ENCODE measurements at places on chromosomes 4 and X.
A peak's percentile ranks its signal among the peaks of the same experiment; 100 is the strongest.

DNA sequence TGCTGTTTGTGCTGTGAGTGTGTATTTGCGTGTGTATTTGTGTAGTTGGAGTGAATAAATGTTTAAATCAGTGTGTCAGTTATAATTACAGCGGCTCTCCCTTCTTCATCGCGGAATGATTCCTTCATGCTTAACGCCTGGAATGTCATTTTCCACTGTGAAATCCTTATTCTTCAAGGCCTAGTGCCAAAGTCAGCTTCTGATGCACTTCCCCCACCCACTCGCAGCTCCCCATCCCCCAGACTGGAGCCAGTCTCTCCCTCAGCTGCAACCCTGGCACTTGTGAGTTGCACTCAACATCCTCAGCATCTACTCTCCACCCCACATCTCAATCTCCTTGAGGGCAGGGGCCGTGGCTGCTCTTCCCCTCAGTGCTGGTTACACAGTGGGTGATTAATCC is 583.0 kb downstream of the BCOR start:
- no peak for DNase-seq

DNA sequence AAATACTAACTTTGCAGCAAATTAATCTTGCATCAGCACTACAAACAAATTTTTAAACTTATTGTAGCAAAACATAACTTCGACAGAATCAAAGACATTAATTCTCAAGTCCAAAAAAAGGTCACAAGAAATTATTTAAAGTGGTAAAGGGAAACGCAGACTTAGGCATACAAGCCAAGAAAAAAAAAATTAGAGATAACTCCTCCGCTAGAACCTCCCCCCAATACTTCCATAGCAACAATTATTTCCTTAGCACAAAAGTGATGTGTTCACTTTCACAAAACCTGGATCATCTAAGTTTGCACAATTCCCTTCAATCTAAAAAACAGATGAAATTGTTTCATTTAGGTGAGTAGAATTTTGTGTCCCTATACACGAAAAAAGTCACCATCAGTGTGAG is 1.1 kb downstream of the LRBA start:
- no peak for DNase-seq

DNA sequence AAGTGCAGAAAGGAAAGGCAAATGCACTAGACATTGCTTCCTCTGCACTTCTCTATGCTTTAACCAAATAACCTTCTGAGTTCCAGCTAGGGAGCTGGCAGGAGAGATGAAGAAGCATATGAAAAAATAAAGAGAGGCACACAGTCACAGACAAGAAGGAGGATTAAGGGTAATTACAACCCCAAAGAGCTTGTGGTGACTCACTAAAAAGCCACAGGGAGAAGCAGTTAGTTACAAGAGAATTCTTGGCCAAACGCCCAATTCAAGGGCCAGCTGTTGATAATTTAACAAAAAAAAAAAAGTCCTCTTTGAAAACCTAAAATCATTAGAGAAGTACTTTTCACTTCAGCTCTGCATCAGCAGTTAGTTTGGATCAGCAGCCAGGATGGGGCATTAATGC is 478.0 kb downstream of the KCNIP4 start:
- DNase-seq = no peak

GRCh38 chrX:122641136-122641535 is 542.9 kb upstream of the GRIA3 start:
- DNase-seq = no peak

DNA sequence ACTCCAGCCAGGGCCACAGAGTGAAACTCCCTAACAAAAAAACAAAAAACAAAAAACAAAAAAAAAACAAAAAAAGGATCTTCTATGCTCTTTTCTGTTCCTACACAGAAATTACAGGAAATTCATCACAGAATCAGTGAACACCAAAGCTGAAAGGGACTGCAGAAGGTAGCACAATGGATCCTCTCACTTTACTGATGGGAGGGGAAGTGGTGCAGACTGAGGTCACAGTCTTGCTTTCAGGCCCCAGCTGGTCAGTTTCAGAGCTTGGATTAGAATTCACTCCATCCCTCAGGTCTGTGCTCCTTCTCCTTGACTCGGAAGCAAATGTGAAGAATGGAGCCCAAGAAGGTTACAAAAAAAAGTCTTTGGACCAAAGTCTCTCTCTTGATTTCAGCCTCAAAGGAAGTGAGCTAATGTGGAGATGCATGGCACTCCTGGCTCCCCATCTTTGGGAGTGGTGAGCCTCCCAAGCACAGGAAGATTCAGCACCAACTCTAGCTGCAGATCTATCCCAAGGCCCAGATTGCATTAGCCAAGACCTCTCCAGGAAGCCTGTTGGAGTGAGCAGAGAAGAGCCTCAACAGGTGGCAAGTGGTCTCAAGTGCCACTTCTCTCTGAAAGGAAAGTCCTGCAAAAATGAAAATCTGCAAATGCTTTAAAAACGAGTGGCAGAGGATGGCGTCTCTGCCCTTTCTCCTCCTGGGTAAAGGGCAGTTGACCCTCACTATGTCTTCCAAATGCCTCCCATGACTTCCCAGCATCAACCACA is 176.0 kb downstream of the MAML3 start:
- no peak for DNase-seq

- no peak for DNase-seq
Measured at GRCh38 chr4:48175328-48175727, 41.3 kb upstream of the TXK start.

DNA sequence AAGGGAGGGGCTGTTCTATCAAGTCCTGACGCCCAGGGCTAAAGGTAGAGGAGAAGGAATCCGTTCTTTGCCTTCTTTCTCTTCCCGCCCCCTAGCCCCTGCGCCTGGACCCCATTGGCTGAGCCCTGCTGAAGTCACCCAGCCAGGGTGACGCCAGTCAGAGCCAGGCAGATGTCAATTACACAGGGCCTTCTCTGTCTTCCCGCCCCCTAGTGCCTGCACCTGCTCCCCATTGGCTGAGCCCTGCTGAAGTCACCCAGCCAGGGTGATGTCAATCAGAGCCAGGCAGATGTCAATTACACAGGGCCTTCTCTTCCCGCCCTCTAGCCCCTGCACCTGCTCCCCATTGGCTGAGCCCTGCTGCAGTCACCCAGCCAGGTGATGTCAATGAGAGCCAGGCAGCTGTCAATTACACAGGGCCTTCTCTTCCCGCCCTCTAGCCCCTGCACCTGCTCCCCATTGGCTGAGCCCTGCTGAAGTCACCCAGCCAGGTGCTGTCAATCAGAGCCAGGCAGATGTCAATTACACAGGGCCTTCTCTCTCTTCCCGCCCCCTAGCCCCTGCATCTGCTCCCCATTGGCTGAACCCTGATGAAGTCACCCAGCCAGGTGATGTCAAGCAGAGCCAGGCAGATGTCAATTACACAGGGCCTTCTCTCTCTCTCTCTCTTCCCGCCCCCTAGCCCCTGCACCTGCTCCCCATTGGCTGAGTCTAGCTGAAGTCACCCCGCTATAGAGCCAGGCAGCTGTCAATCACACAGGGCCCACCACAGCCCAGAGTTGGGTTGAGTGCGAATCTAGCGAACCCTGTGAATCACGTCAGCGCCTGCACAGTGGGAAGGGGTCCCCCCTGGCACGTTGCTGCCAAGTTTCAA is 46.4 kb downstream of the ASMT start:
- peak; percentile 51 for DNase-seq

GRCh38 chr4:74284053-74284452 is 24.2 kb upstream of the EPGN start:
- DNase-seq = no peak

DNA sequence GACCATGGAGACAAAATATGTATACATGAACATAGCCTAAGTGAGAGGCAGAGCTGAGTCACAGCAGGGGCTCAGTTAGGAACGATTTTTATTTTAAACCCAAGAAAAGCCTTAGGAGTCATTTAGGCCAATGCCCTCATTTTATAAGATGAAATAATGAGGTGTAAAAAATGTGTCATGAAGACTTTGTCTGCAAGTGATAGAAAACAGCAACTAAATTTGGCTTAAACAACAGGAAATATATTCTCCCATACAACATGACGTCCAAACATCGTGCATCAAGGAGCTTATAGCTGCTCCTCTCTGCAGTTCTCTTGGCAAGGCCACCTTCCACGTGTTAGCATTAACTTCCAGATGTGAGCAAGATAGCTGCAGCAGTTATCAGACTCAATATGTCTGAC is 16.8 kb downstream of the SCFD2 start:
- DNase-seq = peak; percentile 32

DNA sequence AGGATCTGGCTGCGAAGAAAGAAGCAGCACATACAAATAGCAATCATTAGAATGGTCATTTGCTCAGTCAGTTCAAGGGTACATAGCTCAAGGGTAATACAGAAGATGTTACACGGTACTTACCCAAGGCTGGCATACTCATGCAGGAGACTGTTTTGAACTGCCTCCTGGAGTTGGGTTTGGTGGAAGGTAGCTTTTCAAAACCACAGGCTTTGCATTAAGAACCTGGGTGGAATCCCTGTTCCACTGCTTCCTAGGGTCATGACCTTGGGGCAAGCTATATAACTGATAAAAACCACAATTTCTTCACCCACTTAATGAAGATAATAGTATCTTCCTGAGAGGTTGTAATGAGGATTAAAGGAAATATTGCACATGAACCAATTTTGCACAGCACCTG is 36.5 kb downstream of the TBC1D9 start:
- DNase-seq = no peak

DNA sequence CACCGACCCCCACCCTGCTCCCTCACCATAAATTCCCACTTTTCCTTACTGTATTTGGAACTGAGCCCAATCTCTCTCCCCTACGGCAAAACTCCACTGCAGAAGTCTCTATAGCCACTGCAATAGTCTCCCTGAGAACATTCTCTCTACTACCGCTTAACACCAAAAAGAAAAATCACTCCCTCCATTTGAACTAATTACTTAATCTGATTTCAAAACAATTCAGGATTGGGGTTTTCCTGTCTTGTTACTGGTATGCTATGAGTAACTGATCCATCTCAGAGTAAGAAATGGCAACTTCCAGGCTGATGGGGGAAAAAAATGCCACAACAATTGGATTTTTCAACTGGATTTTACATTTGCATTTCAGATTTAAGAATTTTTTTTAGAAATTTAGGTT is 5.8 kb downstream of the PAPSS1 start:
- no peak for DNase-seq

GRCh38 chr4:3791910-3792542 is 25.8 kb downstream of the ADRA2C start:
- peak; percentile 63 for DNase-seq

- DNase-seq = no peak
Measured at GRCh38 chr4:26867914-26868684, 7.5 kb downstream of the STIM2 start.

- no peak for DNase-seq
Measured at GRCh38 chrX:112868586-112868985, 28.0 kb upstream of the AMOT start.

DNA sequence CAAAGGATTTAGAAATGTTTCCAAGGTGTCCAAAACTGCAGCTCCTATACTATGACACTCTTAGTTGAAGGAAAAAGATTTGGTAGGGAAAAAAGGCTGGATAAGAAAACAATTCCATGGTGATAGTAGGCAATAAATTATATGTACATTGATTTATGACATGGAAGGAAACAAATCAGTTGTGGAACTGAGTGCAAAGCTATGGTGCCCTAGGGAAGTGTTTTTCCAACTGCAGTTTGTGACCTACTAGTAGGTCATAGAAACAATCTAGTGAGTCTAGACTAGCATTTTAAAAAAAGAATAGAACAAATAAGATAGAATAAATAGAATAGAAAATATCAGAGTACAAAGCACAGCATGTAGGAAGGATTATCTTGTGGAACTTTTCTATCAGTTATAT is 58.4 kb upstream of the TSPAN5 start:
- no peak for DNase-seq

DNA sequence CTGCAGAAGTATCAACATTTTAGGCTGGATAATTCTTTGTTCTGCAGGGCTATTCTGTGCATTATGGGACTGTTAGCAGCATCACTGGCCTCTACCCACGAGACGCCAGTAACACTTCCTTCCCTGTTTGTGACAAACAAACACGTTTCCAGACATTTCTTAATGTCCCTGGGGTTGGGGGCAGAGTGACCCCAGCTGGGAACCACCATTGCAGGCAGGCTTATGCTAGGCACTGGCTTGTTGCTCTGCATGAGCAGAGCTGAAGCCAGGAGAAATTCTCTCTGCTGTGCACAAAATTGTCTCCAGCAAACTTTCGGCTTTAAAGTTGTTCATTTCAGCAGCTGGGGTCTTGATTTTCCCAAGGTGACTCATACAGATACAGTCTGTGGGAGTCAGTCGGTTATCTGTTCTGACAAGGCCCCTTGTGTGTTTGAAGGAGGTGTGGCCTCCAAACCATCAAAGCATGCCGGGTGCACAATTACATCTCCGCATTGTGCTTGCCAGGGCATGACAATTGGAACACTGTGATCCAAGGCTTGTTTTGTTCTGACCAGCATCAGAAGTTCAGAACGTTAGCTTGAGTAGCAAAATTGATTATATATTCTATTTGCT is 156.4 kb upstream of the BOD1L1 start:
- DNase-seq = no peak

- DNase-seq = peak; percentile 77
Measured at GRCh38 chr4:87679449-87680169, 29.5 kb downstream of the DMP1 start.

DNA sequence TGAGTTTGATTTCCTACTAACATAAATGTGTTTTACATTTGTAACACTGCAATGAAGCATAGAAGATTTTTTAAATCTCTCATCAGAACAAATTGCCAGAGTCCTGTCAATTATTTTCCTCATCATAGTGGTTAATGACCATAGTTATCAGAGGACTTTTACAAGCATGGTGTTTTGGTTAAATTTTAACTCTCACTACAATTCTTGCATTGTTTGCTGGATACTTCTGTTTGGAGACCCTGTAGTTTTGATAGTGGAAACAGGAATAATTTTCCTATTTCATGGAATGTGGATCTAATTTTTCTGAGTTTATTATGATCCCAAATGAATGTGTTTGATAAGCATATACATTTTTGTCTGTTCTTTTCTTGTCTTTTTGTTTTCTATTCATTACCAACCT is 16.8 kb downstream of the NIPAL1 start:
- no peak for DNase-seq

- DNase-seq = no peak
Measured at GRCh38 chrX:154032160-154032559, 12.5 kb upstream of the IRAK1 start.

GRCh38 chrX:100994352-100995281 is 25.1 kb downstream of the ARL13A start:
- DNase-seq = no peak

DNA sequence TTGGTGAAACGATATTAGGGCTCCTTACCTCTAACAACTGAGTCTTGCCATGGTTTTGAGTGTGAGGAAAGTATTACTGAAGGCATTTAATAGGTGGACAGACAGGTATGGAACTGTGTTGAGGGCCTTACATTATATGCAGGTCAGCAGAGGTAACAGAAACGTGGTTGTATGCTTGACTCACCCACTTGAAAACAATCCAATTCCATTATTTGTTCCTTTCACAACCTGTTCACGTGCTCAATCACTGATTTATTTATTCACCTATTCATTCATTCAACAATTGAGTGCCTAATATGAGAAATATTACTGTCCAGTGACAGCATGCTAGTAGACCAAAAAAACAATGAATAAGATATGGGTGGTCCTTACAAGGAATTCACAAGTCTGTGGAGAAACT is 33.3 kb upstream of the PPARGC1A start:
- DNase-seq = no peak
